ENCODE measurements at places on chromosomes 2 and 18.

DNA sequence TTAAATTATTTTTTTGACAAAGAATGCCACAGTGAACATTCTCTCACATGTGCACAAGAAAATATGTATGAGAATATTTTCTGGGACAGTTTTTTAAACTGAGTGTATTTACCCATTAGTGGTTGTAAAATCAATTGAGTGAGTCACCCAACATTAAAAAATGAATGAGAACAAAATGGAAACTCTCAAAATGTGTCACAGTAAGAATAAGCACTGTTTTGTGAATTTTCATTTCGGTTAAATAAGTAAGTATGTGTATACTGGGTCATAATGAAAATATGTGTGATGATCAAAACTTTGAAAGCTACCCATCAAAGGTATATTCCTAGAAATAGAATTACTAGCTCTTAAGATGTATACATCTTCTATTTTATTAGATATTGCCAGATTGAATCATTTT lies 11.6 kb downstream of the BABAM2 start:
- no peak for DNase-seq

- DNase-seq: no peak
Observed at GRCh38 chr2:183214680-183215079, 90.4 kb downstream of the NUP35 start.

DNA sequence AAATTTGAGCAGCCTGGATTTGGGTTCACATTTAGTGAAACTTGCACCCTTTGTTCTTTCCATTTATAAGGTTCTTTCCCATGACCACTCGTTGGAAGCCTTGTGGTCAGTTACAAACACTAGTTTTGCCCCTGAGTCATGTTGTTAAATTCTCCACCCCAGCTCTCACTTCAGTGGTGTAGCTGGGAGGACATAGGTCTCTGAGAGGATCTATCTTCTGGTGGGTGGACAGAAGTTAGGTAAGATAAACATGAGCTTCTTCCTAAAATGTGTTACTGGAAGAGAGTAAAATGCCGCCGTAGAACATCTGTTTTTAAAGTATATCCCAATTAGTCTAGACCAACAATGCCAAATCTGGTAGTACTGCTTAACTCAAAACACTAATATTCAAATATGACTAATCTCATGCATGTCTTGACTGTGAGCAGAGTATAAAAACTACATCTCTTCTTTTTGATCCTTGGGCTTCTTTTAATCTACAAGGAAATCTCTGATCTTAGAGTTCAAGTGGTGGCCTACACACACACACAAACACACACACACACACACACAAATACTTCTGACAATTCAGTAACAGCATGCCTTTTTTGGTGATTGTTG lies 162.6 kb upstream of the FN1 start:
- DNase-seq: no peak

DNA sequence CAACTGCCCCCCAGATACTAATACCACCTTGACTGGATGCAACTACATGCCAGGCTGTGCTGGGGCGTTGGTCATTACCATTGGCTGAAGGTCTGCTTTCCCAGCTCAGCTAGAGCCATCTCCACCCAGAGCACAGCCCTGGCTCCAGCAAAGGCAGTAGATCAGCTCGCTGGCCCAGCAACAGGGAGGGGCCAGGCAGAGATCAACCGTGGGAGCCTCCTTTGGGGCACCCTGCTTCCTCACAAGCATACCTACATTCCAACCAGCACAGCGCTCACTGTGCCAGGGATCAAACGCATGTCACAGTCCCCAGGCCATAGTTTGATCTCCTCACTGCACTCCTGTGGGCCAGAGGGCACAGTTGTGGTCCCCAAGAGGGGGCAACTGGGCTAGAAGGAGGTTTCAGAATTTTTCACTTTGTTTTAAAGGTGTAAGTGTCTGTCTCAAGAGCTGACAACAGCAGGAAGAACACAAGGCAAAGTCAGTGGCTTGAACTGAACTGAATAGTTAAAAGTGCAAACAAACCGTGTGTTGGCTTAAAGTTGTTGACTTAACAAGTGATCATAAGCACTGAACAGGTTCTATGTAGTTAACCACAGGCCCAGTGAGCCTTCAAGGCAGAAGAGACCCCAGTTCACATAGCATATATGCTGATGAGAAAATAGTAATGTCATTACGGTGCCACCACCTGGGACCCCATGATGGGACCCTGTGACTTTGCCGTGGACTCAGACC lies 70.1 kb upstream of the BZW1 start:
- no peak for DNase-seq

GRCh38 chr2:170361090-170361936 lies 183.4 kb downstream of the MYO3B start:
- DNase-seq: peak; percentile 50

DNA sequence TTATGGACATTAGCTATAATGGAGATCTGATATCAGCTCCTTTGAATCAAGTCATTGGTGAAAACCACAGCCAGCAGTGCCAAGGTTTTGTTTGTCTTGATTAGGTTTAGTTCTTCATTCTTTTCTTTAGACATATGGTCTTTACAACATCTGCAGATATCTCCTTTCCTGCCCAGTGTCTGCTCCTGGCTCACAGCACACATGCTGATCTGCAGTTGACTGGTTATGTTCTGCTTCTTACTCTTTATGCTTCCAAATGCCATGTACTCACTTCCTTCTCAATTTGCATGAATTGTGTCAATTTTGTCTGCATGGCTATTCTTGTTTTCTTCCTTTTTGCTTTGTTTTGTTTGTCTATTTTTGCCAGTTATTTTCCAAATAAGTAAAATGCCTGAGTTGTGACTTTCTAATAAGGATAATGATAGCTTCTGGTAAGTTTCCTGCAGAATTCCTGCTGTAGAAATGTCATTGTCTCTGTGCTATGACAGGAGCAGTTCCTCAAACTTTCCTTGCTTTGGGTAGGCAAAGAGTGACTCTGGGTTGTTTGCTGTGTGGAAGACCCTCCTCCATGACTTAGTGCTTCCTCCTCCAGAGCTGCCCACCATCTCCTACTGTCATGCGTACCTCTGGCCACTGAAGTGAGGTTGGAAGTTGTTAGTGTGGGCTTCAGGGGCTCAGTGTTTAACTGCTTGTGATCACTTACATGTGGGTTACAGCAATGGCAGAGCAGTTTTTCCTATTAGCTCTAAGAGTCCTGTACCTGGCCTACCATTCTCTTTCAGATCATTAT lies 8.2 kb downstream of the ARHGAP25 start:
- DNase-seq: peak; percentile 56

- DNase-seq: no peak
Observed at GRCh38 chr2:23618265-23618664, 233.3 kb downstream of the KLHL29 start.

- DNase-seq: no peak
Observed at GRCh38 chr2:85222792-85223191, 89.6 kb downstream of the TCF7L1 start.

- DNase-seq: no peak
Observed at GRCh38 chr2:29687121-29687520, 234.3 kb downstream of the ALK start.

GRCh38 chr2:203623661-203624060 lies 82.8 kb upstream of the CD28 start:
- DNase-seq: no peak

DNA sequence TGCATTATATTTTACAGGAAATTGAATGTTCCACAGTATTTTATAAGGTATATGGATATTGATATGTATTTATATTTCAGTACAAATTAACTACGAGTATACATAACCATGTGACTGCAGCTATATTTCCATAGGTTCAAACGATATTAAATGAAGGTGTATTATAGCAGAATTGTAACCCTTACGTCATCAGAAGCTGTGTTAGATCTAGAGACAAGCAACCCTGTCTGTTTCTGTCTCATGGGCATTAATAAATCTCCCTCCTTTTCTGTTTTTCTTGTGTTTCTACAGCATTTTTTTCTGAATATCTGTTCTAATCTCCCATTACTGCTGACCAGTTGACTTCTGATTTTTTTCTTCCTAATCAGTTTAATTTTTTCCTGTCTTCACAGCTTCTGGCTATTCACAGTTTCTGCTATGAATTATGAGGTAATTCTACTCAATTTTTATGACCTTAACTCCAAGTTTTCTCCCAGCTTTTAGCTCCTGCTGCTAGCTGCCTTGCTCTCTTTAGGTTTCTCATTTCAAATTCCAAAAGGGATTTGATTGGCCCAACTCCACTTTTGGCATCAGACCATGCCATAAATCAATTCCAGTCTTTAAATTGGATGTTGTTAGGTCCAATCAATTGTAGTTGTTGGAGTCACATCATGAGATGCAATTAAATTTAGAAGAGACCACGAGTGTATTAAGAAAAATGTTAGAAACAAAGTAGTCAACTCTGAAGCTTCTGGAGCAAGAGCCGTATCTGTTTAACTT lies 277.5 kb upstream of the ZSWIM2 start:
- no peak for DNase-seq

DNA sequence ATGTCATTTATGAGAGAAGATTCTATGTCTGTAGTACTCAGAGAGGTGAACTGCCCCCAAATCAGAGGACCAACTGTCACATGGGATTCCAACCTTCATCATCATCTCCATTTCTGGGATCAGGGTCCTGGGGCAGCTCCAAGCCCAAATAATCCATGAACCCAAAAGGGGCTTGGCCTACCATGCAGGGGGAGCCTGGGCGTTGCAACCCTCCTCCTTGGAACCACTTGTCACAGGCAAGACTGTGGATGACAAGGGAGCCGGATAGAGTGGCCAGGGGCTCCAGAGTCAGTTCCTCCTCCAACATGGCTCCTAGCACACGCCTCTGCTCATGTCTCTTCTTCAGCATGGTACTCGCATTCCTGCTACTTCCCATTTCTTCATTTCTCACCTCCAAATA lies 7.9 kb downstream of the CTLA4 start:
- no peak for DNase-seq

GRCh38 chr2:21793461-21793860 lies 669.7 kb downstream of the TDRD15 start:
- no peak for DNase-seq

- DNase-seq: peak; percentile 63
Observed at GRCh38 chr18:13451661-13452387, 233.3 kb downstream of the LDLRAD4 start.

DNA sequence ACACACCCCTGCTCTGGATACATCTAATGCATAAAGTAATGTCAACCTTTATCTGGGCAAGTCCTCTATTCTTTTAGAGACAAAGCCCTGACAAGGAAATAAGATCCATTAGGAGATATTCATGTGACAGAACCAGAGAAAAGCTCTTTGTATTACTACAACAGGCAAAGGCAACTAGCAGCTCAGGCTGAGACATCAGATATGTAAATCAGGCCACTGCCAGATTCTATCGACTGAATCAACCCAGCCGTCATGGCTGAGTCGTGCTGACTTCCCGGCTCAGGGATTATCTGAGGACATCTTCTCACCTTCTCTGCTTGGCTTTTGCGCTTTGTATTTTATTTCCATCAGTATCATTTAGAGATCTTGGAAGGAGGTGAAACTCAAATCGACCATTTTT lies 294.5 kb downstream of the PLCL1 start:
- DNase-seq: no peak

GRCh38 chr2:12641441-12641840 lies 75.3 kb upstream of the TRIB2 start:
- no peak for DNase-seq

GRCh38 chr18:12306752-12307700 lies 1.0 kb upstream of the TUBB6 start:
- DNase-seq: no peak

DNA sequence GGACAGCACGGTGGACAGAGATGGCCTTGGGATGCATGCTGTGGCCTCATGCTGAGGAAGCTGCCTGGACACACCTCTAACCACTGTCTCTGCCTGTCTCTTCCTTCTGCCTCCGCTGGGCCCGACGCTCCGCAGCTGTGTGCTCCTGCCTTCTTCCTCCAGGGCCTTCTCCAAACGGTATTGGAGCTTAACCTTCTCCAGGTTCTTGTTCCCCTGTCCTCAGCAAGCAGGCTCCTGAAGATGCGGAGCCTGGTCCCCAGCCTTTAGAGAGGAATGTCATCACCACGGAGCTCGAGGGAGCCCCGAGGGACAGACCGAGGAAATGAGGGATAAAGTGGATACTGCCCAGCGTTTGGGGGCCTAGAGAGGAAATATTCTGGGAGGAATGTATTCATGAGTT lies 155.1 kb downstream of the DYSF start:
- DNase-seq: no peak

GRCh38 chr18:66632756-66633155 lies 28.9 kb upstream of the CDH19 start:
- DNase-seq: no peak

DNA sequence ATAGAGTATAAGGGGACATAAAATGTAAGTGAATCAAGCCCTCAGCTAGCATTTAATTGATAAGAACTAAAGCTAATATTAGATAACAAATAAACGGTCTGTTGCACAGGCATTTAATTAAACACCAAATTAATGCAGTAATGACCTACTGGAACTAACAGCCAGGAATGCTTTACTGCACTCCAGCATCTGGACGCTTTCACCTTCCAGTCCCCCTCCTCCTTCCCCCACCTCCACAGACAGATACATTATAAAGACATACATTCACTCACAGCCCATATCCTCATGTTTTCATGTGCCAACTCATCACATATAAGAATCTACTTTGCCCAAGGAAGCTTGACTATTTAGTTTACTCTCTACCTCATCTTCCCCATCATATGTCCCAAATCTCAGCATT lies 337.4 kb upstream of the PIK3C3 start:
- no peak for DNase-seq

- DNase-seq: peak; percentile 32
Observed at GRCh38 chr18:5424903-5425664, 118.7 kb downstream of the EPB41L3 start.

DNA sequence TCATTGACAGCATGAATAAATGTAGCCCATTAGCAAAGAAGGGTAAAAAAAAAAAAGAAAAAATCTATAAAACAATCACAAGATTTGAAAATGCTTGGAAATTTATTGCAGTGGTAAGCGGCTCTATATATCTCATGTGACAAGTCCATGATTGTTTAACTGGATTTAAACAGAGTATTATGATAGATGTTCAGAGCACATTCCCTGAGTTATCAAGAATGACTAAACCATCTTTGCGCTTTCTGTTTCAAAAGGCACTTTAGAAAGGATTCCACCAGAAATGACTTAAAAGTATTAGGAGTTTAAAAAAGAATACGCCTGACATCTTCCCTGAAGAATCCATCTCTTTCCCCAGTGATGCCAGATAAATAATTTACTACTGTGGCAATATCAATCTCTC lies 409.5 kb upstream of the UBE2E3 start:
- no peak for DNase-seq

GRCh38 chr2:161388146-161388779 lies 27.8 kb upstream of the TBR1 start:
- no peak for DNase-seq

GRCh38 chr2:187567126-187567525 lies 12.9 kb upstream of the TFPI start:
- DNase-seq: peak; percentile 54

Measured in AML-193 (cell line).